Activated naive CD4-positive, alpha-beta T cell treated with anti-CD3 and anti-CD28 coated beads, Interleukin-2, amount 50 U/mL, for 72 hours (primary cell): ENCODE measurements at places on chromosomes 3 and 15.

DNA sequence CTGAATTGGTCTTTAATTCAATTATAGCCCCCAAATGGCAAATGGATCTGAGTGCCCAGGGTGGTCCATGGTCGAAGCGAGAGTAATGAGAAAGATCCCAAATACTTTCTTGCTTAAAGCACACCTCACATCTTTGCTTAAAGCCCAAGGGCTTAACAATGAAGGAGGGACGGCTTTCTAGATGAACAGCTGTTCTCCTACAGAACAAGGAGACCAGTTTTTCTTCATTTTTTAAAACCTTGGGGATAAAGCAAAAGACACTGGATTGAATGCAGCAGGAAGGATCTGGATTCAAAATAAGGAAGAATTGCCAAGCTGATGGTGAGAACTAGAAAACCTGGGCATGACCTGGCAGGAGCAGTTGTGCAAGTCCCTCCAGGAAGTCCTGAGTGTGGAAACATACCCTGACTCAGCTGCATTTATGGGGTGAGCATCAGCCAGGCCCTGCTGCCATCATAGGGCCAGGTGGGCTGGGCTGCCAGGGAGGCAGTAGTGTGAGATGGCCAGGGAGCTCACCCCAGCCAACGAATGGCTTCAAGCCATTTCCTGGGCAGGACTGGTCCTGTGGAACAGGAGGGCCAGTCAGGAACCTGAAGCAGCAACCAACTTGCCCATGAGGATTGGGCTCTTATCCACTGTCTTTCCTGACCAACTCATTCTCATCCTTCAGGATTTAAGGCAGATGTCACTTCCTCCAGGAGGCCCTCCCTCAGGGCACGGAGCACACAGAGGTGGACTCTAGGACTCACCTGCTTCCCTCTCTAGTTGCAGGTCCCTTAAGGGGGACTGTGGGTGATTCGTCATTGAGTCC is 18.4 kb upstream of the RHCG start:
- DNase-seq = no peak

DNA sequence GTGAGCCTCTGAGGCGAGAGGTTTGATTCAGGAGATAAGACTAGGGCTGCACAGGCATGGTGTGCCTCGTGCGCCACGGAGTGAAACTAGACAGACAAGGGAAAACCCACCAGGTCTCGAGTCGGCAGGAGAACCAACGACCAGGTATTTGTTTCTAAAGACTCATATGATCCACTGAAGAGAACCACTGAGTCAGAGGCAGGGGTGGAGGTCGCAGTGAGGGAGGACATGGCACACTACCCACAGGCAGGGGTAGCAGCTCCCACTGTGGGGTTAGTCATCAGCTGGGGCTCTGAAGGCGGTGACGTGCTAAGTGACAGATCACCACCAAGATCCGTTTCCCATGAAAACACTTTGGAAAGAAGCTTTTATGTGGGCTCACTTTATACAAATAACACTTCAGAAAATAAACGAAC is 45.7 kb downstream of the CHSY1 start:
- DNase-seq = peak; percentile 81

DNA sequence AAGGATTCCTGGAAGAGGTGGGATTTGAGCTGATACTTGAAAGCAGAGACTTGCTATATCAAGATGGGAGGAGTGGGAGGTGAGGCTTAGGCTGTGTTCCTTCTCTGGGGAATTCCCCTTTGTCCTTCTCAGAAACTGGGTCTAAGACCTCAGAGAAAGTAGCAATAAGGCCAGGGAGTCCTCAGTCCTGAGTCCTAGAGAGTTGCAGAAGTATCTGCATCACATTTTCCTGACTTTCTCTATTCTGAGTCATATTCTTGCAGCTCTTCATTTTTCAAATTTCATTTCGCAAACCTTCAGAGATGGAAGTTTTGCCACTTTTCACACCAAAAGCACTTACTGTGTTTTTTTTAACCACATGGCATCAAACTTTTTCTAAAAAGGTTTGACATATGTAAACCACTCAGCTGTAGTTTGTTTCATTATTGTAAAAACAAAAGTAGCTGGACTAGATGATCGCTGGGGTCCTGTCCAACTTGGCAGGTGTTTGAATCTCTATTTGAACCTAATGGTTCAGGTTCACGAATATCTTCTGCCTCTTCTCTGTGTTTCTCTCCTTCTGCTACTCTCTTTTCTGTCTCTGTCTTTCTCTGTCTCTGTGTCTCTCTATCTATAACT is 21.3 kb downstream of the COLQ start:
- no peak for DNase-seq

GRCh38 chr3:154085071-154085470 is 36.1 kb upstream of the ARHGEF26 start:
- no peak for DNase-seq

DNA sequence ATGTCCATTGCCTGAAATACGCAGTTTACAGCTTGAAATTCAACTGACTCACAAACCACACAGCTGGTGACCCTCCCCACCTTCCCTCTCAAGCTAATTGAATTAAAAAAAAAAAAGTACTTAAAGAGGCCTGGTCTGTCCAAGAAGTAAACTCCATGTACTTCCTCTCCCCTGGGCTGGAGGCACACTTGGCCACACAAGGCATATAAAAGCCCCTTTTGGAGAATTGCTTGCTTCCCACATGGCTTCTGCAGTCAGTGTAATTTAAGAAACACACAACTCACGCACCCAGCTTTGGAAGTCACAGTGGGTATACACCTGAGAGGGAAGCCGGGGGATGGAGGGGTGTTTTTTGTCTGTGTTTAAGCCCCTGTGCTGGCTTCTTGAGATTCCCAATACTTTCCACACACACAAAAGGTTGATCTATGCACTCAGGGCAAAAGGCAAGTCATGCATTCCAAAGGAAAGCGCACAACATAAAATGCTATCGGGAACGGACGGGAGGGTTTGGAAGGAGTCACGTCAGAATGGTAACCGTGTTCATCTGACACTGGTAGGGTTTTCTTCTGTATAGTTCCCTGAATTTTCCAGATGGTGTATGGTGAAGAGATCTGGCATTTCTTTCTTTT is 106.6 kb upstream of the ALDH1A3 start:
- DNase-seq = no peak

GRCh38 chr3:131591394-131592014 is 88.7 kb upstream of the MRPL3 start:
- no peak for DNase-seq

GRCh38 chr3:141875893-141876380 is 506 bp upstream of the ATP1B3 start:
- DNase-seq = no peak

DNA sequence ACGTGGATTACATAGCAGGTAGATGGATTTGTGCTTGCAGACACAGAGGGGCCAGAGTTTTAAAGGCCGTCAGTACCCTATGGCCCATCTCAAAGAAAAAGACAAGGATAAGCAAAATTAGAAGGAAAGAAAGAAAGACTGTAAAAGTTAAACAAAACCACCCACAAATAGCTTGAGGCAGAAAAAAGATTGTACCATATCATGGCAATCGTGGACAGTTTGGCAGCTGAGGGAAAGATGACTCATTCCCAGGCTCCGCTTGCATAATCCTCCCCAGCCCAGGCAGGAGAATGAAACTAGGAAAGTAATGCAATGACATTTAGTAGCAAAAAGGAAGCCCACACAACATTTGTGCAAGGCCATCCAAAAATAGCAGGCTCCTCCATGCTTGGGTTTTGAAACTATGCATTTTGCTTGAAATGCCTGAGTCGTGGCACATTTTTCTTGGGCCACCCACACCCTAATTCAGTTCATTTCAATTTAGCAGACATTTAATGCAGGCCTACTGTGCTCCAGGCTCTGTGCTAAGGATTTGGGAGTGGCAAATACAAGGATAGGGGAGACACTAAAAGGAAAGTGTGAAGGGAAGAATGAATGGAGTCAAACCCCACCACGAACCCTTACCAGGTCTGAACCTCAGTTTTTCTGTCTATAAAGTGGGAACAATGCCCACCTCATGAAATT is 40.9 kb upstream of the SMAD3 start:
- peak; percentile 59 for DNase-seq

- DNase-seq = no peak
Observed at GRCh38 chr3:166282931-166283330, 445.7 kb upstream of the BCHE start.

DNA sequence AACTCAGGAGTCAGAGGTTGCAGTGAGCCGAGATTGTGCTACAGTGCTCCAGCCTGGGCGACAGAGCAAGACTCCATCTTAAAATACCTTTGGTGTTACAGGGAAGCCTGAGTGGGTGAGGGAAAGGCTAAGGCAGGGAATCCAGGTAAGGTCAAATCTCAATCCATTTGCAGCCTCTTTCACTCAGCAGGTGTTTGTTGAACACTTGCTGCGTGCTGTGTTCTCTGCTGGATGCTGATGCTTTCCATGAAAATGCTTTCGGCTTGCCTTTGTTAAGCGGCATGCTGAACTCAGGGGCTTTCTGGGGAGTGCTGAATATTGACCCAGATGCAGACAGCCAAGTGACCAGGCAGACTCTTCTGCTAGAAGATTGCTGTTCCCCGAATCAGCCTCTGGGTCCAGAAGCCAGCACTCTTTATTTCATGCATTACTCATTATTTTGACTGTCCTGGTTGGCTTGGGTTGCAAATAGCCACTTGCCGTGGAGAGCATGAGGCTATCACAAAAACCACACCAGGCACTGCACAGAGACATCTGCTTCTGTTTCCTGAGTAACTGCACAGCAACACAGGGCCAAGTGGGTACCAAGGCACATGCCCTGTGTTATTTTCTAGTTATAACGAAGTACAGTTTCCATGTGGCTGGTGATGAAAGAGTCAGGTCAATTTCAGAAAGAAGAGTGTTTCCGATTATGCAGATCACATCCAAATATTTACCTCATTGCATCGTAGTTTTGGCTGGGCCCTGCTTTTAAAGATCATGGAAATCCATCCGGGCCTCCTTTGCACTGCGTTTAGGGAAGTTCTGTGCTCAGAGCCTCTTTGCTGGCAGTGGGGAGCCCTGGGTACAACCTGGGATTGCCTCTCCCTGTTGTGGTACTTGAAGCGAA is 88.6 kb downstream of the THSD4 start:
- no peak for DNase-seq

DNA sequence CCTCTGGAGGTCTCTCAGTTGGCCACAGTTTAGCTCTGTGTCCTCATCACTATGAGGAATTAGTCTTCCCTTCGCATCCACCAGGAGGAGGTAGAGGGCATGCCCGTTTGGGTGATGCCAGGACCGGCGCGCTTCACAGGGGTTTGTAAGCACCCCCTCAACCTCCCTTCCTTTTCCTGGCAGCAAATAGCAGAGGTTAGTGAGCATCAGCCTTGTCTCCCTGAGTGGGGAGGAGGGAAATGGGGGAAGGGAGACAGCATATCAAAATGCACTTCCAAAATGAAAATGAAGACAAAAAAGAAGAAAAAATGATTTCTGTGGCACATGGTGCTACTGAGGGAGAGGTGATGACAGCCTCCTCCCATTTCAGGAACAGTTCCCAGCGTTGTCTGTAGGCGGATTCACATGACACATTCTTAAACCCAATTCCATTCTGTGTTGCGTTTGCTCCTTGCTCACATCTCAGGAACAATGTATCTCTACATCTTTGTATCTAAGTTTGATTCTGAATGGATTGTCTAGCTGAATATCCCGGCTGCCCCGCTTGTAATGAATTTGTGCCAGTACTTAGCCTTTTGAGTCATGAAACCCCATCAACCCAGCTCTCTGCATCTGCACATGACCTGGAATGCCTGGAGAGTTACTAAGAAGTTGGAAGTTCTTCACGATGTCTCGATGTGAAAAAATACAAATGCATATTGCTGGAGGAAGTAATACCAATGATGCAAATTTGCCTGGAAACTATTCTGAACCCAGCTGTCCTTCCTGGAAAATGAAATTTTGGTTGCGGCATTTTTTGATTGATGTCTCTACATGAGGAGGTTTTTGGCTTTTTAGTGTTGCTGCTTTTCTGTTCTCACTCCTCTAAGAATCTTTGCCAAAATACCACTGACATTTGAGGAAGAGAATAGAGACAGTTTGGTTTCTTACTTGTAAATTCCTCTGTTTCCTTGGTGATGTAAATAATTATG is 45.2 kb downstream of the TYRO3 start:
- peak; percentile 60 for DNase-seq

GRCh38 chr3:195888981-195889869 is 19.1 kb downstream of the TNK2 start:
- no peak for DNase-seq

GRCh38 chr3:32705232-32705631 is 20.2 kb downstream of the CNOT10 start:
- no peak for DNase-seq

DNA sequence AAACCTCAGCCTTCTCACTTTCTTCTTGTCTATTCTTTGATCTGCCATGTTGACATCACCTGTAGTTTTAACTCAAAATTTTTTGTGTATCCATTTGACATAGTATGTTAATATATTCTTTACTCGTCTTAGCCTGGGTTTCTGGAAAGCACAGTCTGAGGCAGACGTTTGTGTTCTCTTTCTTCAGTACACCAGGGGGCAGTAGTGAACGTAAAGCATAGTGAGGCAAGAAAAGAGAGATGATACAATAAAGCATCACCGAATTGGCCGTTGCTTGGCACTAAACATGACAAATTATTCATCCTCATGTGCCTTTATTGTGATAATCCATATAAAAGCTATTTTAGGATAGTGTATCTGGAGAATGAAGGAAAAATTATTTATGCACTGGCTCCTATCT is 141.0 kb upstream of the MYRIP start:
- DNase-seq = no peak

DNA sequence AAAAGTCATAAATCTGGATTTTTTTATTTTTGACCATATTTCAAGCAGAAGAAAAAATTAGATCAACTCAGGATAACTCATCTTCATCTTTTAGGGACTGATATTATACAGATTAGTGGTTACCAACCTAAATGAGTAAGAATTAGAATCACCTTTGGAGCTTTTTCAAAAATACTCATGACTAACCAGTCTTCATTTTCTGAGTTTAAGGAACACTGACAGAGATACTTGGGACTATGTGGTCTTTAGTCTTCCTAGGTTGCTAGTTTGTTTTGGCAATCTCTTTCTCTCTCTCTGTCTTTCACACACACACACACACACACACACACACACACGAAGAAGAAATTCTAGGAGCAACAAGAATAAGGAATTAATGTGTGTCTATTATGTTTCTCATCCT is 50.1 kb downstream of the TMOD3 start:
- no peak for DNase-seq

- no peak for DNase-seq
Observed at GRCh38 chr3:184333190-184333589, 4.2 kb upstream of the FAM131A start.

- no peak for DNase-seq
Observed at GRCh38 chr3:113148284-113148683, 63.1 kb upstream of the BOC start.

GRCh38 chr3:43503067-43503728 is 118.6 kb downstream of the ANO10 start:
- no peak for DNase-seq

- DNase-seq = no peak
Observed at GRCh38 chr3:113626503-113627371, 69.7 kb downstream of the USF3 start.

GRCh38 chr15:40279437-40280141 is 3.3 kb downstream of the ANKRD63 start:
- DNase-seq = peak; percentile 83

- DNase-seq = no peak
Observed at GRCh38 chr15:26521691-26522198, 251.1 kb downstream of the GABRB3 start.

- DNase-seq = no peak
Observed at GRCh38 chr15:48644467-48644826, 1.1 kb downstream of the FBN1 start.

- DNase-seq = no peak
Observed at GRCh38 chr3:31094048-31094447, 199.6 kb upstream of the GADL1 start.

- no peak for DNase-seq
Observed at GRCh38 chr3:155785662-155786295, 20.3 kb downstream of the C3orf33 start.

GRCh38 chr3:14378415-14378814 is 24.0 kb upstream of the SLC6A6 start:
- no peak for DNase-seq
